Urinary bladder (tissue), 4 donors: ENCODE measurements at places on chromosomes 13 and 19.
A peak's percentile ranks its signal among the peaks of the same experiment; 100 is the strongest.

GRCh38 chr13:30364133-30364532, 56.8 kb upstream of the KATNAL1 start:
- no peak for DNase-seq

GRCh38 chr13:44784708-44785080, 204.6 kb downstream of the NUFIP1 start:
- no peak for DNase-seq

DNA sequence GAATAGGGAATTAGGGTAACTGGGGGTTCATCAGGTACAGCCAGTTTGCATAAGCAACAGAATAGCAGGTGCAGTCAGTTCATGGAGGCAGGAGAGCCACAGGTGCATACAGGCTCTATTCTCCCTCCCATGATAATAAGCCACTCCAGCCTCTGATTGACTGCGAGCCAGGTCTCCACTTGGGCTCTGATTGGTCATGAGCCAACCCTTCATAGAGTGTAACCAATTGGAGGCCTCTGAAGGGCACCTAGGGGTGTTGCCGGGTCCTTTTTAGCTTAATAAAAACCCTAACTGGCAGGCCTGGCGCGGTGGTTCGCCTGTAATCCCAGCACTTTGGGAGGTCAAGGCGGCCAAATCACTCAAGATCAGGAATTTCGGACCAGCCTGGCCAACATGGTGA, 8.7 kb upstream of the CKM start:
- no peak for DNase-seq

- DNase-seq, result no peak
Measured at GRCh38 chr19:50720921-50721381, 1.3 kb upstream of the SHANK1 start.

DNA sequence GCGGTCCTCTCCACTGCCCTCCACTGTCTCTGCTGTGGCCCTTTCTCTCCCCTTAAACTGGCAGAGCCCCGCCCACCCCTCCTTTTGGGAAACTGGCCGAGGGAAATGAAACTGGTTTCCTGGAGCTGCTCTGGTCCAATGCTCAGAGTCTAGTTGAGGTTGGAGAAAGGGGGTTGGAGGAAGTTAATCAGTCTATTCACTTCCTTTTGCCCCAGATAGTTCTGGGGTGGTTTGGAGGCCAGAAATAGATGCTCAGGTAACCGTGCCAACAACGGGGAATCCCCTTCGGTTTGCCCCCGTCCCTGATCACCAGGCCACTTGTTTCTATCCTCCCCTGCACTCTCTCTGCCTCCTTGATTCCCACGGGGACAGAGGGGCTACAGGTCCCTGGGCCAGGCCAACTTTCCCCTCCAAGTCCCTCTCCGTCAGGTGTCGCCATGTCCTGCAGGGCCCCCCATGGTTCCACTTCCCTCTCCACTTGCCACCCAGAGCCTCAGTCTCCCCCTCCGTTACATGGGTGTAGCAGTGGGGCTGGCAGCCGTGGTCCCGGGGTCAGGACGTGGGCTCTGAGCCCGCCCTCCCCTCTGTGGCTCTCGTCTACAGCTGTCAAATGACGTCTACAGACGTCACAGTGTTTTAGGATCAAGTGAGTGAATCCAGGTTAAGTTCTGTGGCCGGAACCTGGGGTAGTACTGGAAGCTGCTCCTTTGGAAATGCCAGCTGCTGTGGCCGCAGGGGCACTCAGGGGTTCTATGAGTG, at the start of gene IL4I1:
Gene IL4I1, minus strand, starts transcription at position 25 of the 759 bp plus-strand sequence. CDS start 727 bp downstream, outside the sequence.
- DNase-seq, result no peak

- no peak for DNase-seq
Measured at GRCh38 chr13:44805585-44805984, 183.7 kb downstream of the NUFIP1 start.

GRCh38 chr19:50431343-50432220, 1.1 kb upstream of the MYBPC2 start:
- DNase-seq, result peak; percentile 74

GRCh38 chr19:43441716-43442115, 23.7 kb downstream of the LYPD3 start:
- no peak for DNase-seq

GRCh38 chr19:19591133-19591825, 27.2 kb downstream of the PBX4 start:
- DNase-seq, result peak; percentile 48

DNA sequence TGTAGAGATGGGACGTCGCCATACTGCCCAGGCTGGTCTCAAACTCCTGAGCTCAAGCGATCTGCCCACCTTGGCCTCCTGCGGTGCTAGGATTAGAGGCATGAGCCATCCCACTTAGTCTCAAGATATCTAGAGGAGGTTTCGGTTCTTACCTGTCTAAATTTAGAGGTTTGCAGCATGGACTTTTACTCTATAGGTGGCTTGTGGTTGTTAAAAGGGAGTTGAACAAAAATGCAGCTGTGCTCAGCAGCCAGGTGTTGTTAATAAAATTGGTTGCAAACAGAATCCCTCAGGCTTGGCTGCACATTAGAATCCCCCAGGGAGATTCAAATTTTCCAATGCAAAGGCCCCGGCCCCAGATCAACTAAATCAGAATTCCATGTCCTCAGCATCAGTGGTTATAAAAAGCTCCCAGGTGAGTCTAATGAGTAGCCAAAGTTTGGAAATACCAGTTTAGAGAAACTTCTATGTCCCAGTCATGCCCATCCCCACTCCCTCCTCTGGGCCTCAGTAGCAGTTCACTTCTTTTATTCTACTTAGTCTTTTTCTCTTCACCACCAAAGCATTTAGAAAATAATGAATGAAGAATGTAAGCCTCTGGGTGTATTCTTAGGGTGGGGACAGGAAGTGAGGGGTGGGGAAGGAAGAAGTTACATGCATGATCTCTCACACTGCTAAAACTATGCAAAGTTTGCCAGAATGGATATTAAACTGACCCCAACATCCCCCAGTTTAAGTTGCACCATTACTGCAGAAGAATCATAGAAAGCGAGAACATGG, 471.0 kb downstream of the COG6 start:
- no peak for DNase-seq

DNA sequence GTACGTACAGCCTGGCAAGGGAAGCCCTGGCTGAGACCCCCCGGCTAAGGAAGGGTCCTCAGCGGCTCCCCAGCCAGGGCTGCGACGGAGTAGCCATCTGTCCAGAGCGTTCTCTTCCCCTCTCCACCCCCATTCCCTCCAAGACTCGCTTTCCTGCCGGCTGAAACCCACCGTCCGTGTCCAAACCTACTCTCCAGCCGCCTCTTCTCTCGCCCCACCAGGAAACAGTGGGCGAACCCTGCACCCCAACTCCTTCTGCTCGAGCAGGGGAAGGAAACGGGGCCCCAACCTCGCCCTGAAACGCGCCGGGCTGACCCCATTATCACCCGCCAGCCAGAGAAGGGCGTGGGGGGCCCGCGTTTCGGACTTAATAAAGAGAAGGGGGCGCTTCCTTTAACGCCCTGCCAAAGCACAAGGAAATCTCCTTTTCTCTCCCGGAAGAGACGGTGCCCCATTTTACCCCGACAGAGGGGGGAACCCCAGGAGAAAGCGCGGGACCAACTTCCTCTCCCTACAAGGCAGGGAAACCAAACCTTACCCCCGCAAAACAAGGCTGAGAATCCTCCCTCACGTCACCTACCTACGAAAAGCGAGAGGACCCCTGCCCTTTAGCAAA, 2.5 kb downstream of the ZC3H4 start:
- no peak for DNase-seq

- DNase-seq, result no peak
Measured at GRCh38 chr19:38360351-38360750, 14.0 kb upstream of the PSMD8 start.

GRCh38 chr19:34662919-34663318, 14.0 kb downstream of the SCGB2B2 start:
- no peak for DNase-seq

GRCh38 chr19:48660852-48661710, 11.7 kb downstream of the NTN5 start:
- no peak for DNase-seq

GRCh38 chr19:46759817-46760333, 13.6 kb upstream of the STRN4 start:
- no peak for DNase-seq

DNA sequence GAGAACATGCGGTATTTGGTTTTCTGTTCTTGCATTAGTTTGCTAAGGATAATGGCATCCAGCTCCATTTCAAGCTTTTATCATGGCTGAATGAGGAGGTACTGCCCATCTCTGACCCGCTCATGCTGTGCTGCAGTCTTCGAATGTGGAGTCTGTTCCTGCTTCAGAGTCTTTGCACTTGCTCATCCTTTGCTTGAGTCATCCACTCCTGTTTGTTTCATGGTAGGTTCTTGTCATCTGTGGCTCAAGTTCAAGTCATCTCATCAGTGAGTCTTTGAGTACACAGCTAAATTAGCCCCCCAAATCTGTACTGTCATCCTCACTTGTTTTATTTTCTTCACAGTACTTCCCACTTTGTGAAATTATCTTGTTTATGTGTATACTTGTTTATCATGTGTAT, 5.4 kb downstream of the UCHL3 start:
- DNase-seq, result no peak

- no peak for DNase-seq
Measured at GRCh38 chr13:113506025-113506685, 15.6 kb upstream of the DCUN1D2 start.

- no peak for DNase-seq
Measured at GRCh38 chr13:26867451-26868091, 107.0 kb upstream of the GPR12 start.

DNA sequence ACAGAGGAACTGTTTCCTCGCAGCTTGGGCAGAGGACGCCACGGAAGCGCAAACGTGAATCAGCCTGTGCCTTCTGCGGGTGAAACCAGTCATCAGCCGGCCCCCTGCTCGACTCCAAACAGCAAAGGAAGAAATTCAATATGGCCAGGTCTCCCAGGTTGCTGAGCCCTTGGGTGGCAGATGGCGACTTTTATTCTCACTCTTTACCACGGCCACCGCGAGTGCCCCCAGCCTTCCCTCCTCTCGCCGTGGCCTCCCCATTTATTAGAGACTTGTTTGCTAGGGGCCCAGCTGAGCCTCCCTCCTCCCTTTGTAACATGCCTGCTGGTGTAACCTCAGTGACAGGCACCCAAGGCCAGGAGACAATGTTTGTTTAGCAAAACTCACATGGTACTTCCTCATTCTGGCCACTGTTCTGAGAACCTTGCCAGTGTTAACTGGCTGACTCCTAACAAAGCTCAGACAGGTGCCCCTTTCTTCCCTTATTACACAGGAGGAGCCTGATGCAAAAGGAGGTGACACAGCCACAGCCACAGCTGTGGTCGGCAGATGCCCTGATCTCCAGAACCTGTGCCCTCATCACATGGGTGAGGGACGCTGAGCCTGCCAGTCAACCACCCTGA, 5.8 kb downstream of the RAB20 start:
- no peak for DNase-seq

GRCh38 chr13:58908019-58908679, 1255.6 kb downstream of the DIAPH3 start:
- no peak for DNase-seq

- no peak for DNase-seq
Measured at GRCh38 chr19:43628646-43629326, 9.4 kb upstream of the ZNF428 start.

DNA sequence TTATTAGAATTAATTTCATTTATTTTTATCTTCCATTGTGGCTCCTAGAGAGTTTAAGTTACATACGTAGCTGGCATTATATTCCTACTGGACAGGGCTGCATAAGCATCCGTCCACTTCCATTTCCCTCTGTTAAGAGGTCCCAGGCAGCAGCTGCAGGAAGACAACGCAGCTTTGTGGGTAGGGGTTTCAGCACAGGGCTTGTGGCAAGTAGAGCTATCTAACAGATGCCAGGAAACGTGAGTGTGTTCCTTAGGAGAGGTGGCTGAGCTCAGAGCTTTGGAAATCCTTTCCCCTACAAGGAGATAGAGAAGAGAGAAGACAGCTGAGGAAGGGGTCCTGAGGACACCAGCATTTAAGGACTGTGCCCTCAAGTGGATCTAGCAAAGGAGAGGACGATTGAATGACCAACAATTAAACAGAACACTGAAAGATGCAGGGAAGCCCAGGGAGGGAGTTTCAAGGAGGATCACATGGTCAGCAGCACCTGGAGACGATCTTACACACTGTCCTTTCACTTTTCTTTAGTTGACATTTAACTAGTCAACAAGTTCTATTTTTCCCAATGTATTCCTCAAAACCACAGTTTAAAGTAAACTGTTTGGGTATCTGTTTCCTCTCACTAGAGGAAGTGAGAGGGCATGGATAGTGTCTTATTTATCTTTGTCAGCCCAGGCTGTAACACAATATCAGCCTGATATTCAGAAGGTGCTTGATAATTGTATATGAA, 2.3 kb upstream of the N4BP2L1 start:
- no peak for DNase-seq

DNA sequence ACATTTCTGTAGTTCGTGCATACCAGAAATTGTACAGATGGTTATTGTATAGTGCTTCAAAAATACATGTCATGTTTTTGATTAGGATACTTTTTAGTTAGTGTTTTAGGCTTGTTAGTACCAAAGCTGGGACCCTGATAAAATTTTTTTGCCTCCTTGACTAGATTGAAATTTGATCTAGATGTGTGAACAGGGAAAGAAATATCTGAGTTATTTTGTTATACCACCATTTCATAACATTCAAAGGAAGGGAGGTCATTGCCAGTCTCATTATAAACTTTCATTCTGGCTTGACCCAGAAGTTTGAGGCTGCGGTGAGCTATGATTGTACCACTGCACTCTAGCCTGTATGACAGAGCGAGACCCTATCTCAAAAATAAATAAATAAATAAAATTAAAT, 9.0 kb downstream of the LMO7 start:
- no peak for DNase-seq

GRCh38 chr19:5288347-5288739, 52.3 kb downstream of the PTPRS start:
- DNase-seq, result no peak

DNA sequence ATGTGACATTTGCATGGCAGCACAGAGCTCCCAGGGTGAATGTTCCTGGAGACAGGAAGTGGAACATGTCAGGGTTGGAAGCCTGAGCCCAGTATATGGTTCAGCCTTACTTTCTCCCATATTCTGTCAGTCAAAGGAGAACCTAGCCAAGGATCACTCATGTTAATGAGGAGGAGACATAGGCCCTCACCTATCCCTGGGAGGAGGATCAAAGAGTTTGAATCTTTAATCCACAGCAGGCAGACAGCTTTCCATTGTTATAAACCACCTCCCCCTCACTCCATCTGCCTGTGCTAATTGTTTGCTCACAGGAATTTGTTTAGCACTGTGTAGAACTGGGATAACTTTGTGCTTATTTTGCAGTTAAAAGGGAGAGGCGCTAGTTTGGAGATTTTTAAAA, 1069.1 kb downstream of the EFNB2 start:
- DNase-seq, result no peak
